ENCODE measurements at places on chromosomes 12 and 14. TPM values are rescaled to one million over a fixed set of nuclear protein-coding genes. Genes with fewer than 3 reads are reported as not detected.

DNA sequence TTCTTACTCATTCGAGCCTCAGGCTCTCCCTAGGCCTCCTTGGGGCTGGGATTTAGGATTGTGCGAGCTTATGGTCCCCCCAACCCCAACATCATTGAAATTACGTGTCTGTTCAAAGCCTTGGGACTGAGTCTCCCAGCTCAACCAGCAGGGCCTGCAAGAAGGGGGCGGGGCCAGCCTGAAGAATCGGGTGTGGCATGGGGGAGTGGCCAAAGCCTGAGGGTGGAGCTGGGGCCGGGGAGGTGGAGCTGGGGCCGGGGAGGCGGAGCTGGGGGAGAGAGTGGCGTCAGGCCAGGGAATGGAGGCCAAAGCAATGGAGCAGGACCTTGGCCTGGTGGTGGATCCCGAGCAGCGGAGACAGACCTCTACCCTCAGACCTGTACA is 24.3 kb upstream of the HSPB8 start:
- H3K27ac ChIP-seq, result no peak overlapping the region
- no peaks in the 10 kb centered on the region for H3K27me3 ChIP-seq
- peaks cover 32% of the 10 kb centered on the region for H3K4me1 ChIP-seq

GRCh38 chr12:119614705-119615104 is 21.1 kb downstream of the TMEM233 start:
- no peak overlapping the region for H3K27ac ChIP-seq
- H3K4me3 ChIP-seq, result no peak overlapping the region
- peaks cover 22% of the 10 kb centered on the region for H3K27me3 ChIP-seq
- no peaks in the 10 kb centered on the region for H3K4me1 ChIP-seq
- no peaks in the 10 kb centered on the region for H3K36me3 ChIP-seq

DNA sequence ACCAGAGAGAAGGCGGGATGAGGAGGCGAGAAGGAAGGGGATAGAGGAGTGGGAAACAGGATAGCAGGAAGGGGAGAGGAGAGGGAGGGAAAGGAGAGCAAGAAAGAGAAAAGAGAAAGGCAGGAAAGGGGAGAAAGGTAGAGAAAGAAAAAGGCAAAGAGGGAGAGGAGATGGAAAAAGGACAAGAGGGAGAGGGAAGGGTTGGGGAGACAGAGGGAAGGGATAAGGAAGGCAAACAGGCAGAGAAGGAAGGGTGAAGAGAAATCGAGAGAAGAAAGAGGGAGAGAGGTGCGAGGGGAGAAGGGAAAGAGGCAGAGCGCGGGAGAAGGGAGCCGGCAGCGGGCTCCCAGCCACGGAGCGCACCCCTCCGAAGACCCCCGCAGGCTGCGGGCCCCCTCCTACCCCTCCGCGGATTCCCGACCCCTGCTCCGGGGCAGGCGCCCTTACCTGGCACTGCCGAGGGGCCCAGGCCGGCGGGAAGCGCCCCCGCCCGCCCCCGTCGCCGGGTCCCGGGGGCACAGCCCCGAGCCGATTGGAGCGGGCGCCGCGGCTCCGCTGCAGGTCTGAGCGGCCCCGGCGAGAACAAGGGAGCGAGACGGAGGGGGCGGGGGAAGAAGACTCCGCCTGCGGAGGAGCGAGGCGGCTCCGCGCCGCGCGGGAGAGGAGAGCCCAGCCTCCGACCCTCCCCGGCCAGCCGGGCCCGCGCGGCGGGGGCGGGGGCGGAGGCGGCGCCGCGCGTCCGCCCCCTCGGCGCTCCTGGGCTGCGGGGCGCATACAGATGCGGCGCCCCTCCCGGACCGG is at the start of gene CDH24:
TSS of gene CDH24 (minus strand) at position 565 of the 801 bp plus-strand sequence. CDS start 1,787 bp downstream, outside the sequence.
- peaks cover 38% of the 10 kb centered on the region for H3K36me3 ChIP-seq
- peak within 1 kb of the TSS; percentile 80 for H3K27ac ChIP-seq
- H3K4me3 ChIP-seq, result peak within 1 kb of the TSS; percentile 84
- H3K4me1 ChIP-seq, result peaks cover 34% of the 10 kb centered on the region
- H3K27me3 ChIP-seq, result no peaks in the 10 kb centered on the region

DNA sequence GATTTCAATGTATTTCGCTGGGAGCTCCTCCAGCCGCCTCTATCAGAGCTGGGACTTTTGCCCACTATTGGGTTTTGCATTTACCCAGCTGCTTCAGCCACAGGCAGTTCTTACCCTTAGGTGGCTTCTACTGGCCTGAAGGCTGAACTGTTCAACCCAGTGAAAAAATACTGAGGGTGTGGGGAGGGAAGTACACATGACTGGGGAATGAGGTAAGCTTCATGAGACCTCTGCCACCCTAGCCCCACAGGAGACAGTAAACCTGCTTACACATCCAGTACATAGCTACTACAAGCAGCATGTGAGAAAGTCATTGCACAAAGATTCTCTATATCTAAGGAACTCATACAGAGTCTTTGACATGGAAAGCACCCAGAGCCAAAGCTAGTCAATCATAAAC is 411.1 kb downstream of the SYT1 start:
- H3K4me1 ChIP-seq, result no peaks in the 10 kb centered on the region
- no peak for DNase-seq
- H3K27ac ChIP-seq, result no peak overlapping the region
- H3K36me3 ChIP-seq, result no peaks in the 10 kb centered on the region
- no peak overlapping the region for H3K4me3 ChIP-seq

DNA sequence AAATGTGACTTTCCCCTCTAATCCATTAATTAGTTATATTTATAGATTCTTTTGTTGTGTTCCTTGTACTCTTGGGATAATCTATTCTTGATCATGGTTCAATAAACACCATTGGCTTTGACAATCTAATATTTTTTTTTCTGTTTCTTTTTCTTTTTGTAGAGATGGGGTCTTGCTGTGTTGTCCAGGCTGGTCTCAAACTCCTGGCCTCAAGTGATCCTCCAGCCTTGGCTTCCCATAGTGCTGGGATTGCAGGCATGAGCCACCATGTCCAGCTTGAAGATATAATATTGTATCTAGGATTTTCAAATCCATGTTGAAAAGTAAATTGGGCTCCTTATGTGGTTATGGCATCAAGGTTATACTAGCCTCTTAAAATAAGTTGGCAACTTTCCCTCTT is 6.2 kb downstream of the DNAL1 start:
- DNase-seq, result no peak
- H3K4me1 ChIP-seq, result peaks cover under 1% of the 10 kb centered on the region
- no peaks in the 10 kb centered on the region for H3K27me3 ChIP-seq

DNA sequence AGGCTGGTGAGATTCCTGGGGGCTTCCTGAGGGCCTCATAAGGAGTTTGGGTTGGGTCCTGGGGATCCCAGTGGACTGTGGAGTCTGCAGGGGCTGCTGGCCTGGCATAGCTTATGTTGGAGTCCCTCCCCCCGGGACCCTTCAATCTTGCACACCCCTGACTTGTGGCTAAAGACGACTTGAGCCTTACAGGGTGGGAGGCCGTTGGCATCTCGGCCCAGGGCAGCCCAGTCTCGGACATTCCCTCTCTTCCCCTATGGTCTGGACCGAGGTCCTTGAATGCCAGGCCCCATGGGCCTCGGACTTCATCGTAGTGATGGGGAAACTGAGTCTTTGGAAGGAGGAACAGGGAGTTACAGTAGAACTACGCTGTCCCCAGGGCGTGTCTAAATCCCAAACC is 12.5 kb downstream of the RTL1 start:
- no peak overlapping the region for H3K27ac ChIP-seq
- no peaks in the 10 kb centered on the region for H3K36me3 ChIP-seq
- H3K27me3 ChIP-seq, result peaks cover 78% of the 10 kb centered on the region
- H3K4me3 ChIP-seq, result no peak overlapping the region

GRCh38 chr12:55996715-55997534 is at the start of gene SUOX:
SUOX (plus strand) TSS chr12:55997276; CDS start chr12:56002222, 4,946 bp downstream.
- H3K27me3 ChIP-seq, result no peaks in the 10 kb centered on the region
- peak within 1 kb of the TSS; percentile 89 for H3K27ac ChIP-seq
- H3K36me3 ChIP-seq, result peaks cover 44% of the 10 kb centered on the region
- H3K4me3 ChIP-seq, result peak within 1 kb of the TSS; percentile 78
- peaks cover 15% of the 10 kb centered on the region for H3K4me1 ChIP-seq
- peak; percentile 97 for DNase-seq

The SPX gene
- total RNA-seq, result 16.5 TPM

DNA sequence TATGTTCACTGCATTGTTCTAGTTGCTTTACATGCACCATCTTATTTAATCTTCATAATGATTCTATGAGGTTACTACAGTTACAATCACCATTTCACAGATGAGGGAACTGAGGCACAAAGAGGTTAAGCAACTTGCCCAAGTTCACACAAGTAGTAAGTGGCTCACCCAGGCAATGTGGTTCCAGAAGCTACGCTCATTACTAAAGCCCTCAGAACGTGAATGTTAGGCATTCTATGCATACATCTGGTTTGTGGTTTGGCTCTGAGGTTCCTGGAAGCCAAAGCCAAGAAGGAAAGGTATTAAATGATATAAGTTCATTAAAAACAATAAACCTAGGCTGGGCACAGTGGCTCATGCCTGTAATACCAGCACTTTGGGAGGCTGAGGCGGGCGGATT is 14.4 kb upstream of the VRTN start:
- no peak overlapping the region for H3K4me3 ChIP-seq
- H3K4me1 ChIP-seq, result no peaks in the 10 kb centered on the region
- H3K27ac ChIP-seq, result no peak overlapping the region
- peaks cover 15% of the 10 kb centered on the region for H3K27me3 ChIP-seq

The ACOT6 gene
- total RNA-seq, result not detected

DNA sequence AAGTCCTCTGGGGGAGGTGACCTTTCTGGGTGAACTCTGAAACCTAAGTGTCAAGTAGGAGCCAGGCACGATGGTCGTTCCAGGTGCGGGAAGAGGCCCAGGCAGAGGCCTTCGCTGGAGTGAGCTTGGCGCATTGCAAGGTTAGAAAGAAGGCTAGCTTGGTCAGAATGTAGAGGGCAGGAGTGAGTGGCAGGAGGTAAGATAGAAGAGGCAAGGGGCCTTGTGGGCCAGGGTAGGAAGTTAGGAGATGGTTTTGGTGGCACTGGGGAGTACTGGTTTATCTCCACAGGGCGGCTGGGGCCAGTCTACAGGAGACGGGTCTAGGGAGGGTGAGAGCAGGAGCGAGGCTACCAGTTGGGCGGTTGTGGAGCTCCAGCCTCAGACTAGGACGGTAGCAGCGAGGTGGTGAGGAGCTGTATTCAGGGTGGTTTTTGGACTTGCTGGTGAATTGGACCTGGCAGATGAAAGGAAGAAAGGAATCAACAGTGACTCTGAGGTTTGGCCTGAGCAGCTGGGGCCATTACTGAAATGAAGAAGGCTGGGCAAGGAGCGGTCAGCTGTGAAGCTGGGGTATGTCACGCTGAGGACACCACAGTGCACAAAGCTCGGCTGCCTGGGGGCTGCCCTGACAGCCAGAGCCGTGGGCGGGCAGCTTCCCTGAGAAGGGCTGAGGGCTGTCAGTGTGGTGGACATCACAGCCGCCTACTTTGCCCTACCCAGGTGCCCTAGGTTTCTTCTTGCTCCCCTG is 9.0 kb downstream of the MLXIP start:
- peak overlapping the region; percentile 76 for H3K27ac ChIP-seq
- H3K36me3 ChIP-seq, result peaks cover 16% of the 10 kb centered on the region
- no peak for DNase-seq
- no peaks in the 10 kb centered on the region for H3K27me3 ChIP-seq
- H3K4me3 ChIP-seq, result peak overlapping the region; percentile 5

GRCh38 chr12:88445705-88446394 is 134.4 kb downstream of the KITLG start:
- no peak overlapping the region for H3K27ac ChIP-seq
- H3K36me3 ChIP-seq, result no peaks in the 10 kb centered on the region
- H3K4me1 ChIP-seq, result no peaks in the 10 kb centered on the region
- no peak for DNase-seq
- H3K4me3 ChIP-seq, result no peak overlapping the region

DNA sequence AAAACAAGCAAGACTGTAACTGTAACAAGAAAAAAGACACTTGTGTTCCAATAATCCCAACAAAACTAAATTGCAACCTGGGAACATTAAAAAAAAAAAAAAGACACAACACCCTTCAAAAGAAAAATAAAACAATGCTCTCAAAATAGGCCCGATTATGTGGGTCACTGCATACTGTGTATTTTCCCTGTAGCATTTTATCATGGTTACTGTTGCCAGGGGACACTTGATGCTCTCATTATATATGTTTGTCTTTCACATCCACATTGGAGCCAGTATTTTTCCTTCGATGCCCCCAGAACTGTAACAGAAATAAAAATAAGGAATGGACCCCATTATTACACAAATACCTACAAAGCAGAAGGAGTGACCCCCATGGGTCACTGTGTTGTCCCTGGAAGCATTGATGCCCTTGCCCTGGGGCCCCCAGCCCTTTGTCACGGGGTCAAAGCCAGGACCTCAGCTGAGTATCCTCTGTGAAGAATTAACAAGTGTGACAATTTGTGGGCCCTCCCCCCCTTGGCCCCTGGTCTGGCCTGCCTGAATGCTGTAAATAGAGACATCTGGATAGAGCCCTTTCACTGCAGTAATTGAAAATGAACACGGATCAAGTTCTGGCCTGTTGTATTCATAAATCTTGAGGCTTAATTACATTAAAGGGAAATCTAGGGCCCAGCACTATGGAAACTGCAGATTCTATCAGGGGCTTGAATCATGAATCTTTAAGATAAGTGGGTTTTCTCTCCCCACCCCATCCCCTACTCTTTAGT is 72.8 kb downstream of the C12orf42 start:
- H3K4me1 ChIP-seq, result no peaks in the 10 kb centered on the region
- no peak for DNase-seq
- H3K27me3 ChIP-seq, result no peaks in the 10 kb centered on the region
- H3K4me3 ChIP-seq, result no peak overlapping the region

- no peaks in the 10 kb centered on the region for H3K36me3 ChIP-seq
- DNase-seq, result no peak
- H3K27ac ChIP-seq, result no peak overlapping the region
These were observed 201.4 kb downstream of the C12orf50 start for GRCh38 chr12:87827638-87828264.

- H3K36me3 ChIP-seq, result peaks cover 22% of the 10 kb centered on the region
- H3K27ac ChIP-seq, result no peak overlapping the region
- no peak overlapping the region for H3K4me3 ChIP-seq
- peaks cover 39% of the 10 kb centered on the region for H3K4me1 ChIP-seq
- no peak for DNase-seq
- no peaks in the 10 kb centered on the region for H3K27me3 ChIP-seq
These were observed 181.6 kb upstream of the FOXN3 start for GRCh38 chr14:89598548-89599186.

GRCh38 chr12:13181375-13182070 is 15.0 kb upstream of the EMP1 start:
- DNase-seq, result no peak
- no peak overlapping the region for H3K27ac ChIP-seq
- no peak overlapping the region for H3K4me3 ChIP-seq
- H3K27me3 ChIP-seq, result peaks cover 8% of the 10 kb centered on the region

The LRP1-AS gene
- total RNA-seq, result not detected

DNA sequence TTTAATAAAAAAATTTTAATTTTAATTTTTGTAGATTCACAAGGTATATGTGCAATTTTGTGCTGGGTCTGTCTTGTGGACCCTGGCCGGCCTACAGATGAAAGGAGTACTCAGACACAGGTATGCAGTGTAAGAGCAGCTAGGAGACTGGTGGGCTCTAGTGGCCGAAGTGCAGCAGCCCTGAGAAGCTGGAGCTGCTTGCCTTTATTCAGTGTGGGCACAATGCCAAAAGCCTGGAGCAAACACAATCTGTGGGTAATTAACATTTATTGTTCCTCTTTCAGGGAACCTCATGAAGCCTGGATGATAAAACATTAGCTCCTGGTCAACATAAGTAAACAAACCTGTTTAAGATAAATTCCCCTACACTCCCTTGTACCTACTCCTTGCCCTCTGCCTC is 135.7 kb upstream of the SEL1L start:
- no peak for DNase-seq
- H3K4me1 ChIP-seq, result peaks cover 7% of the 10 kb centered on the region

The TMEM233 gene
- 0.11 TPM for total RNA-seq

GRCh38 chr14:66403183-66403582 is 83.0 kb upstream of the CCDC196 start:
- H3K27me3 ChIP-seq, result no peaks in the 10 kb centered on the region
- H3K4me1 ChIP-seq, result peaks cover 18% of the 10 kb centered on the region
- H3K27ac ChIP-seq, result no peak overlapping the region
- DNase-seq, result no peak
- no peaks in the 10 kb centered on the region for H3K36me3 ChIP-seq
- no peak overlapping the region for H3K4me3 ChIP-seq

Measured in left ventricle myocardium inferior (tissue), 1 donor.